Right ventricle myocardium superior (tissue), 1 donor: ENCODE measurements at places on chromosomes 4 and X. TPM values are rescaled to one million over a fixed set of nuclear protein-coding genes. Genes with fewer than 3 reads are reported as not detected.

GLRA2 gene
- not detected for total RNA-seq

PDGFC gene
- total RNA-seq = 14.9 TPM

NUP62CL gene
- total RNA-seq = 0.46 TPM

CXXC4 gene
- total RNA-seq = 4.7 TPM

ASMTL gene
- 31.8 TPM for total RNA-seq

FRG2 gene
- not detected for total RNA-seq

NEUROG2 gene
- not detected for total RNA-seq

UCP1 gene
- not detected for total RNA-seq

DKK2 gene
- 0.75 TPM for total RNA-seq

EREG gene
- total RNA-seq = not detected

RNF150 gene
- total RNA-seq = 53.3 TPM

LGI2 gene
- 2.3 TPM for total RNA-seq

- no peak for DNase-seq
Observed at GRCh38 chr4:1690698-1691097, 6.6 kb upstream of the FAM53A start.

- peak; percentile 76 for DNase-seq
Observed at GRCh38 chrX:18983666-18984380, at the start of gene PHKA2. Gene PHKA2, minus strand, starts transcription at chrX:18984114. Its CDS starts 182 bp downstream, at chrX:18983932.

- DNase-seq = no peak
Observed at GRCh38 chr4:61296144-61296543, 96.0 kb downstream of the ADGRL3 start.

DNA sequence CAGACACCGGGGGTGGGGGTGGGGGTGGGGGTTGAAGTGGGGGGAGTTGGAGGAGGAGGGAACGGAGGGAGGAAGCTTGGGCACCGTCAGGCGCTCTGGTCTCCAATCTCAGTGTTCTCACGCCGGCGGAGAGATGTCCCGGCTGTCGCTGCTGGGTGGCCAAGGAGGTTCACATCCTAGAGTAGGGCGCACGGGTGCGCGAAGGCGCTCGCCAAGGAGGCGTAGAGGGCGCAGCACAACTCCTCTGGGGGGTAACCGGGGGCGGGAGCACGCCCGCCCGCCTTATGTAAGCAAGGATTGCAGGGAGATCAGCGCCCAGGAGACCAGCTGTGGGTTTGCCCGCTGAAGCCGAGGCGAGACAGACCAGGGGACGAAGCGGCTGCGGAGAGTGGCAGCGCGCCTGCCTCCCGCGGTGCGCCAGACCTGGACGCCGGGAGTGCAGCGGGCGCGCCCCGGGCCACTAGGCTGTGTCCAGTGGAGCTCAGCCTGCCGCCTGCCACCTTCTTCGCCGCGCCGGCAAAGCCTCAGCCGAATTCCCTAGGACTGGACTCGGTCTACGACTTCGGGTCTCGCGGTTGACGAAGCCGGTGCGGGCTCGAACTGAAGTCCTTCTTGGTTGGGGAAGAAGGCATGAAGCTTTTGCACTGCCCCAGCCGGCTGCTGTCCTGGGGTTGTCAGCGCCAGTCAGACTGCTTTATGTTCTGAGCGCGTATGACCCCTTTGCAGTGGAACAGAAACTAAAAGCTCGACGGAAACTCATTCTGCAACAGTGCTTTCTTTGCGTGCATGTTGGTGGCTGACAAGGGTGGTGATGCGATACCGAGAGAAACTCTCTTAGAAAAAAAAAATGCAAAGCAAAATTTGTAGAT lies 707 bp upstream of the UNC5C start:
- DNase-seq = peak; percentile 85

GRCh38 chrX:56066016-56066415 lies 166.1 kb upstream of the KLF8 start:
- no peak for DNase-seq

- peak; percentile 64 for DNase-seq
Observed at GRCh38 chrX:11890836-11891514, 132.9 kb downstream of the MSL3 start.

DNA sequence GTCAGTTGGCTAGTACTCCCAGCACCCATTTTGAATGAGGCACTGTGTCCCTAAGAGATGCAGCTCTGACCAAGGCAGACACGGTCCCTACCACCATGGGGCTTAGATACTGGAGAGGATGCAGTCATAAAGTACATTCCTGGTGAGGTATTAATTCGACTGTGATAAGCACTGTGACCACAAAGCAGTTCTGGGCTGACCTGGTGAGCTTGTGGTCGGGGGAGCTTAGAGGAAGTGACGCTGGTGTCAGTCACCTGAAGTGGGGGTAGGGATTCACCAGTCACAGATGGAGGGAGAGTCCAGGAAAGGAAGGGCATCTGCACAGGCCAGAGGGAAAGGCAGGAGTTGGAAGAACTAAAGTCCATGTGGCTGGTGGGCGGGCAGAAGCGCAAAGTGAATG lies 15.8 kb upstream of the CLTRN start:
- no peak for DNase-seq

- DNase-seq = no peak
Observed at GRCh38 chrX:51893931-51894696, 691 bp downstream of the MAGED1 start.

DNA sequence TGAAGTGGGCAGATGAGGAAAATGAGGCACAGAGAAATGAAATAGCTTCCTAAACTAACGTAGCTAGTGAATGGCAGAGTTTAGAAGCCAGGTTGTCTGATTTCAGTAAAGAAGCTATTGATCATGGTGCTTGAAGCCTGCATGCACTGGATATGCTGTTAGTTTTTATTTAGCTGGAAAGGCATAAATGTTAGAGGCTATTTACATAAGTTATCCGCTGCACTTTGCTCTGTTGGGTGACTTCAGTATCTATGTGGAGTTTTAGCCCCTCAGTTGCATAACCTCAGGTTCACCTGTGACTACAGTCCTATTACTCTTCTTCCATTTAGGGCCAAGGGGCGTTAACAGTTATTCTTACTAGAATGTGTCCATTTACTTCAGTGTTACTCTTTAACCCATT lies 522.4 kb upstream of the RPS6KA3 start:
- no peak for DNase-seq

DNA sequence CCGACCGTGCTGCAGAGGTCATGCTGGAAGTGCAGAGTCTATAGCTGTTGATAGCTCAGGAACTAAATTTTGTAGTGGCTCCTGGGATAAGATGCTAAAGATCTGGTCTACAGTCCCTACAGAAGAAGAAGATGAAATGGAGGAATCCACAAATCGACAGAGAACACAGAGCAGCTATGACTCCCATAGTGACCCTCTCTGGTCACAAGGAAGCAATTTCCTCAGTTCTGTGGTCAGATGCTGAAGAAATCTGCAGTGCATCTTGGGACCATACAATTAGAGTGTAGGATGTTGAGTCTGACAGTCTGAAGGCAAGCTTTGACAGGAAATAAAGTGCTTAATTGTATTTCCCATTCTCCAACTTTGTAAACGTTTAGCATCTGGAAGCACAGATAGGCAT lies 8.8 kb downstream of the MANBA start:
- DNase-seq = no peak

DNA sequence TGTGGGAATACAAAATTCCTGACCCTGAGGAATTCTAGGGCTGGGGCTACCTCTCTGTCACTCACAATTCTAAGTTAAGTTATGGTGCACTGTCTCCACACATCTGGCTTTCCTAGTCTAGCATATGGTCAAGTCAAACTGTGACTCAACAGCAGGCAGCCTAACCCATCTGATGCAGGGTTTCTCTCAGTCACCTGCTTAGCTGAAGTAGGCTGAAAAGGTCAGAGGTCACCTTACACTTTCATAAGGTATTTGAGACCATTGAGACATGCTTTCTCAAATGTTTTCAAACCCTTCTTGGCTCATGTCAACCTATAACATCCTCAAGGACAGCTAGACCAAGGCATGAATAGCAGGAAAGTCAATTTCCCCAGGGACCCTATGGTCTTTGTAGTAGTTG lies 196.5 kb upstream of the STK26 start:
- no peak for DNase-seq

- no peak for DNase-seq
Observed at GRCh38 chr4:107183155-107183774, 147.2 kb upstream of the DKK2 start.

- no peak for DNase-seq
Observed at GRCh38 chr4:85617202-85617601, 142.3 kb downstream of the ARHGAP24 start.

DNA sequence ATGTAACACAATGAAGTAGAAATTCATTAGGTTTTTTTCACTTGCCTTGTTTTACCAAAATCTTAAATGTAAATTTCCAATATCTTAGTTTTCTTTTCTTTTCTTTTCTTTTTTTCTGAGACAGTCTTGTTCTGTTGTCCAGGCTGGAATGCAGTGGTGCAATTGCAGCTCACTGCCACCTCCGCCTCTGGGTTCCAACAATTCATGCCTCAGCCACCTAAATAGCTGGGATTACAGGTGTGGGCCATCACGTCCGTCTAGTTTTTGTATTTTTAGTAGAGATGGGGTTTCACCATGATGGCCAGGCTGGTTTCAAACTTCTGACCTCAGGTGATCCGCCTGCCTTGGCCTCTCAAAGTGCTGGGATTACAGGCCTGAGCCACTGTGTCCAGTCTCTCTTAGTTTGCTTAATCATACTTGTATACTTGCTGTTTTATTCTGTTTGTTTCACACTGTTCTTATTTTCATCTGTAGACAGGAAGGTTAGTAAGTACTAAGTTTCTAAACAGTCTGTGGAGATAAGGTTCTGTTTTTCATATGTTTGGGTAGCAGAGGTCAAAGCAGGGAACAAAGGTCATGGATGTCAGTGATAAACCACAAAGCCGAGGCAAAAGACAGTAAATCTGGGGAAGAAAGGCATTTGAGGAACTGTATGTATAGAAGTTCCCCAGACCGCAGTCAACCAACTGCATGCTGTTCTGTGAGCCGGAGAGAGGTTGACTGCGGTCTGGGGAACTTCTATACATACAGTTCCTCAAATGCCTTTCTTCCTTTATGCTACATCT lies 129.1 kb downstream of the CBR4 start:
- DNase-seq = no peak

DNA sequence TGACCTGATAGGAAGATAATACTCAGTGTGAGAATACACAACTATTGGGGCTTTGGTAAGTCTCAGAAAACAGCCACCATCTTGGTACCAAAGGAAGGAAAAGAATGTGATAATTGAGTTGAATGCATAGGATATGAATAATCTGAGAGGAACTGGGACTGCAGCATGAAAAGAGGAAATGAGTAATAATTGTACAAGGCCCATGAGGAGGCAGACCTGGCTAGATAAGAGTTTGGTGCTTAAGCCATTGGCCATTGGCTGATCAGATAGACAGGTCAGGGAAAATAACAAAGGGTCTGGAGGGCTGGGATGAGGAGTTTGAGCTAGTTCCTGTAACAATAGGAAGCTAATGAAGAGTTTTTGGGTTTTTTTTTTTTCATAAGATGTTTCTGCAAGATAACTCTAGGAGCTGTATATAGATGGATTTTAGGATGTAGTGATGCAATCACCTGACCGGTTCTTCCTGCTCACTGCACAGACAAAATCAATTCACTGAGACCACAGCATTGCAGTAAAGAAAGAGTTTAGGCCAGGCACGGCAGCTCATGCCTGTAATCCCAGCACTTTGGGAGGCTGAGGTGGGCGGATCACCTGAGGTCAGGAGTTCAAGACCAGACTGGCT lies 5.3 kb upstream of the TRMT2B start:
- DNase-seq = no peak

- no peak for DNase-seq
Observed at GRCh38 chr4:1779588-1780382, 13.3 kb upstream of the FGFR3 start.

DNA sequence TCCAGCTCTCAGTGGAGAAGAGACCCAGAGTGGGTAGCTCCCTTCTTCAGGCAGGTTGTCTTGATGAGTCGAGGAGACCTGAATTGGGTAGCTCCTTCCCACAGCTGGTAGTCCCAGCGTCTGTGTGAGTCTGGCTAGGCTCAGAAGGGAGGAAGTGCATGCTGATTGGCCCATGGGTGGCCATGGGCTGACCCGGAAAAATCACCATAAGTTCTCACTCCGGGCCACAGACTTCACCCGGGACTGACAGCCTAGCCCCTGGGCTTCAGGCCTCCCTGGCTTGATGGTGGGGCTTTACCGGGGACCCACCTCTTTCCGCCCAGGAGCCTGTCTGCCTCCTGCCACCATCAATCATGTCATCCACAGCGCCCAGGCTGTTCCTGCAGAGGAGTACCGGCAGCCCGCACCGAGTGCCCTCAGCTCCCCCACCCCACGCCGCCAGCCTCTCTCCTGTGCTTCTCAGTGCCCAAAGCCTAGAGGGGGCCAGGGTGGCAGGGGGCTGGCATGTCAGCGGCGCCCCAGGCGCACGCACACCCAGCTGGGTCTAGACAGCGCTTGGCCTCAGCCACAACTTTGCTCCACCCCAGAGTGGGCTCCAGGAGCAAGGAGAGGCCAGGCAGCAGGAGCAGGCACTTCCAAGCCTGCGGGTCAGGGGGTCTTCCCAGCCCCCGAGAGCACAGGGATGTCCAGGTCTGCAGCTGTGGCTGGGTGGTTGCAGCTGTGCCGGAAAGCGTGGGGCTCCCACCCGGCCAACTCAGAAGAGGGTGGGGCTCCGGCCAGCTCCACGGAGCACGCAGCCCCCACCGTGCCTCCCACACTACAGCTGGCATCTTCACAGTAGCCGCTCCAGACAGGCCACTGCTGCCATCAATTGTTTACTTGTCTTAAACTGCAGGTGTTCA lies 16.1 kb upstream of the SAT1 start:
- DNase-seq = no peak

DNA sequence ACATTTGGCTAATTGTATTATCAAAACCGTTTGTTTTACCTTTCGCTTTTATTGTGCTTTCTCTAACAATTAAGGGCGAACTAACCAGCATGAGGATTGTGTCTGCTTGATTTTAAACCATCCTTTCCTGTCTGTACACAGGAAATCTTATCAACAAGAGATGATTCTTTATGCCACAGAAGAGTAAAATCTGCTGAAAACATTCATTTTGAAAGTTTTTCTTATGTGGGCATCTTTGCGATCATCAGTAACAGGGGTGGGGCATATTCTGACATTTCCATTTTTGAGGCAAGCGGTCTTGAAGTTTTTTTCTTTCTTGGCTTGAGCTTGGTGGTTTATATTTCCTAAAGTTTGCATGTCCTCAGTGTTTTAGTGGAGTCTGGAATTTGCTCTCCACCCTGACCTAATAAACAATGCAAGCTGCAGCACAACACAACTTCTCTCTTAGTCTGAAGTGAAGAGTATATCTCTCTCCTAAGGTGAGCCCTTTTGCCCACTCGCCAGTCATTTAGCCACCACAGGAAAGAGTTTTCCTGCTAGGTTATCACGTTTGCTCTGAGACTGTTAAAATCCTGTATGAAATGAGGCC lies 26.6 kb downstream of the NFKB1 start:
- no peak for DNase-seq

- DNase-seq = peak; percentile 47
Observed at GRCh38 chr4:1567808-1568581, 116.1 kb downstream of the FAM53A start.

GRCh38 chr4:54320826-54321685 lies 92.0 kb downstream of the PDGFRA start:
- DNase-seq = no peak

GRCh38 chrX:13147733-13148132 lies 103.3 kb upstream of the FAM9C start:
- no peak for DNase-seq

- no peak for DNase-seq
Observed at GRCh38 chr4:89929425-89930159, 34.9 kb downstream of the MMRN1 start.
